ENCODE measurements at places on chromosomes 2 and 18.

GRCh38 chr2:61158356-61158955 lies 3.5 kb upstream of the C2orf74 start:
- no peak for DNase-seq

DNA sequence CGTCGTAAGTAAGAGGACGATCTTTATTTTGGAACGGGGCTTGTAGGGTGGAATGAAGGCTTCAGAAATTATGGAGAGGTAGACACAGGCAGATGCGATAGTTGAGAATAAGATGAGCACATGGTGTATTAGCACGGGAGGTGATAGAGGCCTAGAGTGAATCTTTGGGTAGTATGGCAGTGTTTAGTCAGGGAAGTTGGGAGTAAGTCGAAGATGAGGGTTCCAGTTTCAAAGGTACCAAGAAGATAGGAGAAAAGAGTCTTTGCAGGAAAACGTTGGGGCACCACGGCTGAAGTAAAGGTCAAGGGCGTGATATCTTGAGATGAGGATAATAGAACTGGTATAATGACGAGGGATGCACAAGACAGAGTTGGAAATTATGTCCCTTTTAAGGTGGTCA lies 654 bp downstream of the PIK3C3 start:
- DNase-seq: no peak

DNA sequence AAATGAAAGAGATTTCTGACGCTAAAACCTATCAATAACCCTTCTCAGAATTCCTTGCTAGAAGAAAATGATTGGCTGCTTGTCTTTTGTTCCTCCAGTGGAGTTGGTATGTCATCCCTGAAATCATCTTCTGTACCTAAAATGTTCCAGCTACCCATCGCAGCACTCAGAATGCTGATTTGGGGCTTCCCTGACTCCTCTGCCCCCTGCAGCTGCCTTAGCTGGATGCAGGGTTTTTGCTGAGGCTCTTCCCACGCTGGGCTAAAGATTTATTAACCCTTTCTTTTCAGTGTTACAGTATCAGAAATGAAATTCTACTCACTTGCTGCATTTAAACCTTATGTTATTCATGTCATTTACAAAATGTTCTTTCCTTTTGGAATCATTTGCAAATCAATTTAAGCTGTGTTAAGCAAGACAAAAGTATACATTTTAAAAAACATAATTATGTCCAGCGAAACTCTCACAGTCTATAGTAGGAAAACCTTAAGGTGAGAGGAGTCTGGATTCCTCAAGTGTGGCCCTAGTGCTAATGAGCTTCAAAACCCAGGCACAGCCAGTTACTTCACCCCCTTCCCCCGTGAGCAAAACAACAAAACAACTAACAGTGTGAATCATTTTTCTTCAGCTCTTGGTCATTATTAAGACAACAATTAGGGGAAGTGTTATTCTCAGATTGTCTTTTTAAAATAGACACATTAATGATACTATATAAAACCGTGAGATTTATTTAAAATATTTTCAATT lies 32.8 kb downstream of the PKP4 start:
- no peak for DNase-seq

DNA sequence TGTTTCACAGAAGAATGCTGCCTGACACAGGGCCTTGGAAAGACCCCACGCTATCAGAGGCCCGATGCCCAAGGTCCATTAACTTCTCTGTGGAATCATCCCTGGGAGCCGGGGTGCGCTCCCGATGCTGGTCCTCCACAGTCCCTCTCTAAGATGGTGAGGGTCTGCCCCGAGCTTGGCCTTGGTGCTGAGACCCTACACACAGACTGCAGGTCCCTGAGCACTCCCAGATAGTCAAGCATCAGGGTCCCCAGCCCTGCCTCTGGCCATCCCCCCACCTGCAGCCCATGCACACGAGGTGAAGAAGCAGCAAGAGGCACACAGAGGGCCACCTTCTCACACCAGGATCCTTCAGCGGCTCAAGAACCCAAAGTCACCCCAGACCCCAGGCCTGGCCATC lies 263.3 kb downstream of the MYCN start:
- DNase-seq: no peak

DNA sequence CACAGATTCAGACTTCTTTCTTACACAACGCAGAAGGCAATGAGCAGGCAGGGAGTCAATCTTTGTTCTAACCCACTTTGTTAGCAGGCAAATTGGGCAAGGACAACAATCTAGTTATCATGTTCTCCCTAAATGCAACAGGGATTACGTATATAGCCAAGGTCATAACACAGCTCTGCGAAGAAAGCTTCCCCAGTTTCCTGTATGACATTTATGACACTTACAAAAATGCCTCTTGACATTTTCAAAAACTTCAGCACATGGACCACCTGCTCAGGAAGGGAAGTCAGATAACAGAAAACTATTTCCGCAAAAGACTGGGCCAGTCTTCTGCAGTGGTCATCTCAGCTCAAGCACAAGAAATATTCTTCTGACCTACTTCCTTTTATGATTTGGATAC lies 106.1 kb downstream of the IRS1 start:
- DNase-seq: no peak

GRCh38 chr2:182229297-182229696 lies 197.5 kb downstream of the PDE1A start:
- DNase-seq: no peak

All from cortex of kidney (tissue), 1 donor.